ENCODE measurements at places on chromosomes 16 and 17.

DNA sequence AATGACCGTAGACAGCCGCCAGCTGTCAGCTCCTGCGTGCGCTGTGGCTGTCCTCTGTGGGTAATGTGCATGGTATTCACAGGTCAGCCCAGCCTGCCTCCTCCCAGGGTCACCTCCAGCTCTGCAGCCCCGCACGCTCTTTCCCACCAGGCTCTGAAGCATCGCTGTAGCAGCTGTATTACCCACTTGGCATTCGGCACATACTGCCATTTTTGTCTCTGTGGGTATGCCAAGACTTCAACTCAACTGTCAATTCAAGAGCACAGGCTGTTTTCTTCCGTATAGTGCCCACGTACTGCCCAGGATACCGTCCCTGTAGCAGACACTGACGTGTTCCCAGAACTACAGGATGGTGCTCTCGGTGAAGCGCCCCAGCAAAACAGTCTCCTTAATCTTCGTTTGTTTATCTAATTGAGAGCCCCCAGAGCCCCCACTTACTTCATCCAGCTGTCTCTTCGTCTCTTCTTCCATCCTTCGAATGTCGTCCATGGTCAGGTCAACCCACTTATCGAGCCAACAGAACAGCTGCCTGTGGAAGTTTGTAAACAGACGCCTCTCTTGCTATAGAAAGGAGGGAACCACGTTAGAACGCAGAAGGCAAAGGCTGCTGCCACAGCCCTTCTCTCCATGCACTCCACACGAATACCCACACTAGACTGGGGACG is 17.4 kb upstream of the INPP5K start:
- no peak for DNase-seq

DNA sequence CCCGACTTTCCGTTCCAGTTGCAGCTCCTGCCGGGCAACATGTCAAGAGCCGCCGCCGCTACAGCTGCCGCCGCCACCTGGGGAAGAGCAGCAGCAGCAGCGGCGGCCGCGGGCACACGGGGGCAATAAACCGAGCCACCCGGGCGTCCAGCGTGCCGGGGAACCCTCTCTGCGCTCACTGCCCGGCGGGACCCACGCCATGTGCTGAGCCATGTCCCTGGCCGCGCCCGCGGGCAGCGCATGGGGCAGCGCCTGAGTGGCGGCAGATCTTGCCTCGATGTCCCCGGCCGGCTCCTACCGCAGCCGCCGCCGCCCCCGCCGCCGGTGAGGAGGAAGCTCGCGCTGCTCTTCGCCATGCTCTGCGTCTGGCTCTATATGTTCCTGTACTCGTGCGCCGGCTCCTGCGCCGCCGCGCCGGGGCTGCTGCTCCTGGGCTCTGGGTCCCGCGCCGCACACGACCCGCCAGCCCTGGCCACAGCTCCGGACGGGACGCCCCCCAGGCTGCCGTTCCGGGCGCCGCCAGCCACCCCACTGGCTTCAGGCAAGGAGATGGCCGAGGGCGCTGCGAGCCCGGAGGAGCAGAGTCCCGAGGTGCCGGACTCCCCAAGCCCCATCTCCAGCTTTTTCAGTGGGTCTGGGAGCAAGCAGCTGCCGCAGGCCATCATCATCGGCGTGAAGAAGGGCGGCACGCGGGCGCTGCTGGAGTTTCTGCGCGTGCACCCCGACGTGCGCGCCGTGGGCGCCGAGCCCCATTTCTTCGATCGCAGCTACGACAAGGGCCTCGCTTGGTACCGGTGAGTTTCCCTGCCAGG is 604 bp downstream of the HS3ST3B1 start:
- no peak for DNase-seq

DNA sequence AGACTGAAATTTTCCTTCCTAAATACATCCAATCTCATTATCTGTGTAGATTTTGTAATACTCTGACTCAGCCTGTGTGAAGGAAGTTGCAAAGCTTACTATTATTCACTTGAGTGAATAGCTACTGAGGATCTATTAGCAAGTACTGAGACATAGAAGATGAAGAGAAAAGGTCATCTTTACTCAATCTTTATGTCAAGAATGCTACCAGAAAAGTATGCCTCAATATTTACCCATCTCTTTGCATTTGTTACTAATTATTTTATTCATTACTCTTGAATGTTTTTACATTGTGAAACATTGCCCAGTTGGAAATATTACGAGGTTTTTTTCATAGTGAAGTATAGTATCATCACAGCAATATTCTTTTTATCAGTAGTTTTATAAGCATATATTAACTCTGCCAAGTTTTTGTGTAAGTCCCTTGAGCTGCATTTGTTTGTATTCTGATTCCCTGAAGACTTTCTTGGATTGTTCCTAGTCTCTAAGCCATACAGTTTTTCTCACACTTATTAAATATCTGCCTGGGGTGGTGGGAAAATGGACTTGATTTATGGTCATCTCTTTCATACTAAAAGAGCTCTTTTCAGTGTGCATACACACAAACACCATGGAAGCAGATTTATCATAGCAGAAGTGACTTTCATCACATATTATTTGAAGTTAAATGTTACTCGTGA is 110.4 kb downstream of the MRTFB start:
- DNase-seq = no peak

DNA sequence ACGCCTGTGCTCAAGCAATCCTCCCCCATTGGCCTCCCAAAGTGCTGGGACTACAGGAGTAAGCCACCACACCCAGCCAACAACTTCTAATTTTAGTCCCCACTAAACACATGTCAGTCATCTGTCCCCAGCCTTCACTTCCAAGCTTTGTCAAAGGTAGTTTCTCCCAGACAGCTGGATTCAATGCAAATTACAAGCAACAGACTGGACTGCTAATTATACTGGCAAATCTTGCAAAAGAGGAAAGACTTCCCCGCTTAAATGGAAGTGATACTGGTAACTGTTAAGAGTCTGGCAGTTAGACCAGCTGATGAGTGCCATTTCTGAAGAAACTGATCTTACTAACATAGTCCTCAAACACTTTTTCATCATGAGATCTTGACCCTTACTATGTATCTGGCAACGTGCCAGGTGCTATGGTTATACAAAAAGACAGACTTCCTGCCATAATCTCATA is 8.2 kb upstream of the GGA2 start:
- no peak for DNase-seq

- DNase-seq = no peak
Measured at GRCh38 chr16:67105881-67106280, 3.9 kb upstream of the PHAF1 start.

- DNase-seq = no peak
Measured at GRCh38 chr16:55955845-55956244, 80.7 kb upstream of the CES5A start.

GRCh38 chr17:1750628-1751027 is 8.0 kb downstream of the SERPINF2 start:
- DNase-seq = no peak

- DNase-seq = no peak
Measured at GRCh38 chr17:3029213-3029913, 34.0 kb downstream of the OR1D5 start.

DNA sequence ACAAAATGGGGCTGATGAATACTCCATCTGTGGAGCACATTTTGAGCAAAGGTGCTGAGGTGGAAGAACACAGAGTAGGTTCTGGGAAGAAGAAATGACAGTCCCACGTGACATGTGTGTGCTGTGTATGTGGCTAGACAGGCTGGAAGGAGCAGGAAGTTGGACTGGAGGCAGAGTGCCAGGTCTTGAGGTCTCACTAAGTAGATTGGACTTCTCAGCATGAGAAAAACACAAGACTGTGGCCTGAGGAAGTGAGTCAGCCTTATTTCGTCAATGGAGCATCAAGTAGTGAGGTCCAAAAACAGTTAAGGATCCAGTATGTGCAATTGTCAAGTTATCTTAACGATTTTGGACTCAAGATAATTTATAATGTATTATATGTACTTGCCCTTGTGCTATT is 736.5 kb downstream of the KCNJ2 start:
- DNase-seq = no peak

DNA sequence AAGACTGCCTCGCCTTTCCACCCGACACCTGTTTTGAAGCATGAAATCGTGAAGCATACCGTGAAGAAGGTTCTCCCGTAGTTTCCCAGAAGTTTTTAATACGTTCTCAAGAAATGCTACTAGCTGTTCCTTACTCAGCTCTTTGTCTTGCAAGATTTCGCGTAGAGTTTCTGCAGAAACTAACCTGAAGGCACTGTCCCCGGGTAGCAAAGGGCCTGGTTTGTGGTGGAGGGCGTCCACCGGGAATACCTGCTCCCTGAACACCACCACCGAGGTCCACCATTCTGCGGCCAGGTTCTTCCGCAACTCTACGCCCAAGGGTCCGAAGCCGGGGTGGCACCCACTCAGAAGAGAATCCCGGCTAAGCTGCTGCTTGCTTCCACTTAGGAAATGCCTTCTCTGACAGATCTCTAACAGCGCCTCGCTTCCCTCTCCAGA is 487 bp downstream of the POLG2 start:
- DNase-seq = no peak

- DNase-seq = no peak
Measured at GRCh38 chr17:30372755-30373154, 6.0 kb upstream of the CPD start.

- DNase-seq = no peak
Measured at GRCh38 chr16:59469266-59469665, 735.1 kb upstream of the GOT2 start.

DNA sequence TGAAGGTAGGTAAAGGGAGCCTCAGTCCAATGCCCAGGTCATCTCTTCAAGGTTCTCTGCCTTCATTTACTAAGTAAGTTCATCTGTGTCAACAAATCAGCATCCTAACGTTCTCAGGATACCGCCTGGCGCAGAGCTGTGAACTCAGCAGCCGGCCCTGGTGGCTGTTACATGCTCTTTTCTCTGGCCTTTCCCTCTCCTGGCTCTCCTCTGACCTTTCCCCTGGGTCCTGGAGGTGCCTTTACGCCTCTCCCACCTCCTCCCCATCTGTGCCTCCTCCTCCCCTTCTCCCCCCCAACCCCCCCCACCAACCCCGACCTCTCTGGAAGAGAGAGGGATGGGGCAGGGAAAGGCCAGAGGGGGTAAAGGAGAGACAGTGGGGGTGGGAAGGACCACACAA is 19.5 kb downstream of the COTL1 start:
- DNase-seq = no peak
